Frontal cortex (tissue), 4 donors: ENCODE measurements at places on chromosomes 2 and 18.

DNA sequence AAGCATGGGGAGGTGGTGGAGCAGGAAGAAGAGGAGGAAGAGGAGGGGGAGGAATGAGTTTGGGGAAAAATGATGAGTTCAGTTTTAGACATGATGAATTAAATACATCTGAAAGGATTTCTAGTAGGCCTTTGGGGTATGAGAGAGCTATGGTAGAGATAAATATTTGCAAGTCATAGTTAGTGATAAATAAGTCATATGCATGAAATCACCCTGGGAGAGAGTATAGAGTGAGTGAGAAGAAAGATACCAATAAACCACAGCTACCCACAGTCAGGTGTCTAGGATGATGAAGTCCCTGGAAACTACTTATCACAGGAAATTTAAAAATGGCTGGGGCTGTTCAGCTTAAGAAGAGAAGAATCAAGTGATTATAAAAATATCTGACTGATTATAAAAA is 240.5 kb downstream of the RDH14 start:
- no peak for DNase-seq

GRCh38 chr18:34048423-34048822 is 176.3 kb downstream of the NOL4 start:
- DNase-seq: no peak

GRCh38 chr18:58051765-58052460 is 7.9 kb downstream of the NEDD4L start:
- no peak for DNase-seq

GRCh38 chr2:232567721-232568120 is 17.2 kb downstream of the EIF4E2 start:
- DNase-seq: no peak

- DNase-seq: no peak
These were observed 791.7 kb downstream of the DPP10 start for GRCh38 chr2:115234186-115234585.

DNA sequence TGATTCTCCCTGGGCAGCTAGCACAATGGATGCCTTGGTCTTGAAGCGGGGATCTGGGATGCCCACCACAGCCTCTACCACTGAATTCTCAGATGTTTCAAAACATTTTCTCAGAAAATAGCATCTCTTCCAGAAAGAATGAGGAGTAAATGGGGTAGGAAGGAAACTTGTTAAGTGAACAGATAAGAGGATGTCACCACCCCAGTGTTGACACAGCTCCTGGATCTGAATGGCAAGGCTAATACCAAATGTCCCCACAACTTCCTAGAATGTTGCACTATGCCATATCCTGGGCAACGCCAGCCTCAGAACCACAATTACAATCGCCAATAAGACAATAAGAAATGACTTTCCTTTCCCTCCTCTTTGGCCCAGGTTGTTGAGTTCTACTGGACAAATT is 177.2 kb downstream of the BCL11A start:
- DNase-seq: no peak

DNA sequence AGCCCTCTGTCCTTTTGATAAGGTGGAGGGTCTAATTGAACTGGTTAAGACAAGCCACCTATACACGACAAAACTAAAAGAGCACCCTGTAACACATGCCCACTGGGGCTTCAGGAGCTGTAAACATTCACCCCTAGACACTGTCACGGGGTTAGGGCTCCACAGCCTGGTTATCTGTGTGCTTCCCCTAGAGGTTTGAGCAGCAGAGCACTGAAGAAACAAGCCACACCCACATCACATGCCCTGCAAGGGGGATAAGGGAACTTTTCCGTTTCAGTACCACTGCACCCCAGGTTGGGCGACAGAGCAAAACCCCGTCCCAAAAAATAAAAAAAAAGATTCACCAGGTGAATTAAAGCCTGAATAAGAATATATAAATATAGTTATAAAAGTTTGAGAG is 913.7 kb upstream of the ACVR2A start:
- no peak for DNase-seq

DNA sequence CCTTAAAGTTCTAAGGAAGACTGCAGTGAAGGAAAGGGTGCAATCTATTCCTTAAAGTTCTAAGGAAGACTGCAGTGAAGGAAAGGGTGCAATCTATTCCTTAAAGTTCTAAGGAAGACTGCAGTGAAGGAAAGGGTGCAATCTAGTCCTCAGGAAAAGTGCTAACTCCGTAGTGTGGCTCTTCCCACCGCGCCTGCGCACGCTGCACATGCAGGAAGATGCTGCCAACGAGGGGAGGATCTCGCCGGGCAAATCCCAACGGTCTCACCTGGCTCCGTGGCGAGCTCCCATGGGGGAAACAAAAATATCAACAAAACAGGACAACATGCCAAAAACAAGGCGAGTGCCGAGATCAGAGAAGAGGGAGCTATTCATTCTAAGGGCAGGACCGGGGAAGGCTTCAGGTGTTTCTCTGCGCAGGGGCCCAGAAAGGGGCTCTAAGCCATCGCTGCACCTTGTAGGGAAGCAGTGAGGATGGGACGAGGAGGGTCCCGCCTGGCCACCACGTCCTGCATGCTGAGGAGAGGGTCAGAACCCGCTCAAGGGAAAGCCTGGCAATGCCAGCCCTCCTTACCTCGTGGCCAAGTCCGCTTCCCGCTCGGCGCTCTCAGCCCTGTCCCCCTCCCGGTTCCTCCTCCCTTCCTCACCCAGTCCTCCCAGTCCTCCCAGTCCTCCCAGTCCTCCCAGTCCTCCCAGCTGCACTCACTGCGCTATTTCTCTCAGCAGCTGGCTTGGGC is 24.5 kb downstream of the TIMM21 start:
- no peak for DNase-seq

GRCh38 chr2:60364491-60364890 is 189.0 kb downstream of the BCL11A start:
- no peak for DNase-seq

- DNase-seq: no peak
These were observed 236.8 kb downstream of the ZNF516 start for GRCh38 chr18:76258209-76258608.

DNA sequence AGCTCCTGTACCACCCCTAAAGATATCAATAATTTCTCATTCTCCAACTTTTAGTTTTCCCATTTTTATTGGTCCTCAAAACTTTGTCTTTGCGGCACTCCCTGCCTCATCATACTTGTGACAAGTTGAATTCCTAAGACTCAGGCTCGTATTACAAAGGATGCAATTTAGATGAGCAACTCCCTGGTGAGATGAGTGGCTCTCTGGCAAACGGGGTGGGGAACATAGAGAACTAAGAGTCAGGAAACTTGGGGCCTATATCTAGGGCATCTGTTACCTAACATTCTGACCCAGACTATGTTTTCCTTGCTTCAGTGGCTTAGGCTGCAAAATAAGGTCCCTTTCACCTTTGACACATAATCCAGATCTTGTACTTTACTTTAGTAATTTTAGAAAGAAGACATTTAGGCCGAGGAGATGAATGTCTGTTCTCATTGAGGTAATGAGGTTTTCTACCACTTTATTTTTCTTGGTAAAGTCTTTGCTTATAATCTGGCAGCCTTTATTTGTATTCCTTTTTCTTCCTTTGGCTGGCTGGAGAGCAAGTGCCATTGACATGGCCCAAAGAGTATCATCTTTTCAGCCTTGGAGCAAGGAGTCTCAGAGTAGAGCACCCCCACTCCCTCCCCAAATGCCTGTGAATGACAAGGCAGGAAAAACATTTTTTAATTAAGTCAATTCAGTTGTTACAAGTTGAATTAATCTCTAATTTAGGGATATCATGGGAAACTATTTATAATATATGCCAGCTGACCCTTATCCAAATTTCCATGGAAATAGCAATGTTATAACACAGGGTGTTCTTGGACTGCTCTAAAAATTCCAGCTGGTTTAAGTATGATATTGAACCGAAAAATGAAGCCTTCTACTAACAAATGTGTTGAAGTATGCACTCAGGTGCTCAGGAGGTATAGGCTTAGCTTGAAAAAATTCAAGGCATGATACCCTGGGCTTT is 15.2 kb downstream of the TSPYL6 start:
- DNase-seq: no peak

GRCh38 chr2:168183308-168183997 is 63.9 kb downstream of the STK39 start:
- DNase-seq: no peak

DNA sequence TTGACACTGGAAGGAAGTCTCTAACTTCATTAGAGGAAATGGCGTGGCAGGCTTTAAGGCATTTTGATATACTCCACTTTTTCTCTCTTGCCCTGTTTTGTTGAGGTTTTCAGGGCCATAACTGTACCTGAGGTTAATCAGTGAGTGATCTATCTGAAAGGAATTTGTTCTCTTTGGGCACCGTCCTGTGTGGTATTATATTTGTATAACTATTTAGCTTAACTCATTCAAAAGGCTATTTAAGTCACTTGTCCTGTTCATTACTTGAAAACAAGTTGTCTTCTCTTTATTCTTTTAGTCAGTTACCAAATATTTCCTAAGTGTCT is 180.4 kb downstream of the NEDD4L start:
- no peak for DNase-seq

DNA sequence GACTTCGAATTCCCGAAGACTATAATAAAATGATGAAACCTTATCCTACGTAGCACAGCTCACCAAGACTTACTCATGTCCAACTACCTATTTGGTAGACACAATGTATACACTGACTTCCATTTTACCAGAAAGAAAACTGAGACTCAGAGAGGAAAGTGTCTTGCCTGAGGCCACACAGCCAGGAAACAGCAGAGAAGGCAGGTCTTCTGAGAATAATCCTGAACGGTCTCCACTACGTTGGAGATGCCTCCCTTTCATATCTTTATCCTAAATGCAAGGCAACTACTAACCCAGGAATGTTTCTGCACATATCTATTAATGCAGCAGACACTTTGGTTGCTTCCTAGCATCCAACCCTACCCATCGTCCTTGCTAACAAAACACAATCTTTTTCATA is 11.9 kb upstream of the FABP1 start:
- no peak for DNase-seq

- no peak for DNase-seq
These were observed 65.2 kb downstream of the BCL11A start for GRCh38 chr2:60488291-60488690.

DNA sequence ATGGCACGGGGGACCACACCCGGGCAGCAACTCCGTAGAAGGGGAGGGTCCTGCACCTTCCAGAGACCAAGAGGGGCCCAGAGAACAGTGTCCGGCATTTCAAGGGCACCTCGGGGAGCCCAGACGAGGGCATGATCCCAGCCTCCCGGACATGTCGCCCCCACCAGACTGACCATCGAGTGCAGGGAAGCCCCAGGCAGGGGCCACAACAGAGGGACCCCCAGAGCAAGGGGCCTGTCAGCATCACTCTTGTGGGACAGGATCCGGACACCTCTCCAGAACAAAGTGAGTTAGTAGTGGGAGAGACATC is 50.4 kb upstream of the CTDP1 start:
- DNase-seq: no peak

DNA sequence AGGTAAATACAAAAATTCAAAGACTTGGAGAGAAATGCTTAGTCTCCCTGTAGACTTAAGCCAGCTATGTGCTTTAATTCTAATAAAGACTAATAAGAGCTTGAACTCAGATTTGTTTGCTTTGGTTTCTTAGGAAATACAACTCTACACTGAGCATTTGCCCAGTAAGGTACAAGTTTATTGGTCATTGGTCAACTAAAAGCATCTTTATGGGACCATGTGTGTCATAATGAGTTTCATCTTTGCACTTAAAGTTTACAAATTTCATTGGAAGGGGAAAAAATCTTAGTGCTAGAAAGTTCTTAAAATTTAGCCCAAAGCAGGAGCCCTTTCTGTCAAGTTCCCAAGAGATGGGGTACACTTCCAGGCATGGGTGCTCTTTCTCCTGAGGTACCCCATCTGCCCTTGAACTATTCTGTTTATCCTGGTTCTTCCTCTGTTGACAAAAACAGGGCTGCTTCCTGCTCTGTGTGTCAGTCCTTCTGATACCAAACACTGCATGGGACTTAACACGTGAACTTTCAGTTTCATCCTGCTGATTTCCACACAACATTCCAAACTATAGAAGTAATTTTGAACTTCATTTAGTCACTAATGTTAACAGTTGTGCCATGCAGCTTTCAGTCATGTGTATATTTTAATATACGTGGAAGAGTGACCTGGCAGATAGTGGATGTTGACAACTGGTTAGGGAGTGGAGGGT is 200.2 kb downstream of the TPGS2 start:
- DNase-seq: no peak

DNA sequence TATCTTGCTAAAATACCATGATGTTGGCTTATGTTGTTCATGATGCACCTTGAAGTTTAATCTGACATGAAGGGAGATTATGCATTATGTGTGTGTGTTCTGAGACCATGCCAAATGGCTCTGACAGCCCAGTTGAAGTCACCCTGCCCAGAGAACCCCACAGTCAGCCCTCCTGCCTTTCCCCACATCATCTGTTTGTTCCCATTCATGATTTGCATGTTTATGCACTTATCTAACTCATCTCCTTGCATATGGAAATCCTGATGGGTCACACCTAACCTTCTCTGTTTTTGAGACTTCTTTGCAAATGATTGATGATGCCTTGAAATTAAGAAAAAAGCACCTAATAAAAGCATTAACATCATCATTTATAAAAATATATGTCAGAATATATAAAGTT is 752.2 kb downstream of the GALR1 start:
- no peak for DNase-seq

GRCh38 chr2:637406-637776 is 39.8 kb downstream of the TMEM18 start:
- DNase-seq: no peak

GRCh38 chr2:23654756-23655155 is 269.8 kb downstream of the KLHL29 start:
- DNase-seq: no peak

DNA sequence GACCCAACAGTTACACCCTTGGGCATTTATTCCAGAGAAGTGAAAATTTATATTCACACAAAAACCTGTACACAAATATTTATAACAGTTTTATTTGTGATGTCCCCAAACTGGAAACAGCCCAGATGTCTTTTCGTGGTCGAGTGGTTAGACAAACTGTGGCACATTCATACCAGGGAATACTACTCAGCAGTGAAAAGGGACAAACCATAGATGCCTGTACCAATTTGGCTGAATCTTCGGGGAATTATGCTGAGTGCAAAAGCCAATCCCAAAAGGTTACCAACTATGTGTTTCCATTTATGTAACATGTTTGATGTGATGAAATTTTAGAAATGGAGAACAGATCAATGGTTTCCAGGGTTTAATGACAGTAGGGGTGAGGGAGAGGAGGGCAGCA is 154.3 kb downstream of the GLI2 start:
- no peak for DNase-seq

- no peak for DNase-seq
These were observed 186.0 kb upstream of the EPHA4 start for GRCh38 chr2:221758076-221758475.
